ENCODE measurements at places on chromosomes 1 and 21.

- no peak for DNase-seq
Observed at GRCh38 chr1:230715510-230715909, 1.6 kb upstream of the AGT start.

DNA sequence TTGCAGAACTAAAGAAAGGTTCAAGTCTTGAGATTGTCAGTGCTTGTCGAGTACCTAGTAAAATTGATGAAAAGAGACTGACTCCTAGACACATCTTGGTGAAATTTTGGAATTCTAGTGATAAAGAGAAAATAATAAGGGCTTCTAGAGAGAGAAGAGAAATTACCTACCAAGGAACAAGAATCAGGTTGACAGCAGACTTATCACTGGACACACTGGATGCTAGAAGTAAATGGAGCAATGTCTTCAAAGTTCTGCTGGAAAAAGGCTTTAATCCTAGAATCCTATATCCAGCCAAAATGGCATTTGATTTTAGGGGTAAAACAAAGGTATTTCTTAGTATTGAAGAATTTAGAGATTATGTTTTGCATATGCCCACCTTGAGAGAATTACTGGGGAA is 16.3 kb downstream of the L1TD1 start:
- no peak for DNase-seq

GRCh38 chr1:29856340-29857114 is 620.2 kb downstream of the PTPRU start:
- DNase-seq, result no peak

DNA sequence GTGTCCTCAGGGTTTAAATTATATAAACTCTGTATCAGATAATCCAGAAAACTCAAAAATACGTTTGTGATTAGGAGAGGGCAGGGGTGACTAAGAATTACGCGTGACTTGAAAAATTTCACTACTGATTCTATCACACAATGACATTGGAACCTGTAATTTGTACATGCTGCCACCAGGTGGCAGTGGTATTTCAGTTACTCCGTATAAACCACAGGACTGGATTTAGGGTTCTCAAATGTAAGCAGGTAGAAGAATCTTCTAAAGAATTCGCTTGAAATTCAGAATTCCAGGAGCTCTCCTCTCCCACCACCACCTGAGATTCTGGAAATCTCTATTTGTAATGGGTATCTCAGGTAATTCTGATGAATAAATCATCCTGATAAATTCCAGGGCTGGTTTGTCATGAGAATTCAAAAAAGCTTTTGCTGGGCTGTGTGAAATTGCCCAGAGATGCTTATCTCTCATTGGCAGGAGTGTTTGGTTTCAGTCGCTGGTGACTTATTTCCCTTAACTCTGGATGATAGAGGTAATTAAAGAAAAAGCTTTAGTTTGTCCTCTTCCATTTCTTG is 1.7 kb upstream of the KRTAP7-1 start:
- DNase-seq, result no peak
